ENCODE measurements at places on chromosomes 13 and 19. TPM values are rescaled to one million over a fixed set of nuclear protein-coding genes. Genes with fewer than 3 reads are reported as not detected.

The S1PR4 gene
- 4.9 TPM for total RNA-seq

The MRPL4 gene
- total RNA-seq, result 31.3 TPM

The MBD3L3 gene
- total RNA-seq, result not detected

The KIR2DL4 gene
- total RNA-seq, result not detected

The FOSB gene
- 2.0 TPM for total RNA-seq

The TNNI3 gene
- not detected for total RNA-seq

The PEG3 gene
- total RNA-seq, result 6.1 TPM

The ACP7 gene
- total RNA-seq, result not detected

The PALM gene
- total RNA-seq, result 57.1 TPM
